ENCODE measurements at places on chromosomes 7 and 10.

GRCh38 chr10:91296471-91296870 is 76.0 kb downstream of the PCGF5 start:
- DNase-seq: no peak

DNA sequence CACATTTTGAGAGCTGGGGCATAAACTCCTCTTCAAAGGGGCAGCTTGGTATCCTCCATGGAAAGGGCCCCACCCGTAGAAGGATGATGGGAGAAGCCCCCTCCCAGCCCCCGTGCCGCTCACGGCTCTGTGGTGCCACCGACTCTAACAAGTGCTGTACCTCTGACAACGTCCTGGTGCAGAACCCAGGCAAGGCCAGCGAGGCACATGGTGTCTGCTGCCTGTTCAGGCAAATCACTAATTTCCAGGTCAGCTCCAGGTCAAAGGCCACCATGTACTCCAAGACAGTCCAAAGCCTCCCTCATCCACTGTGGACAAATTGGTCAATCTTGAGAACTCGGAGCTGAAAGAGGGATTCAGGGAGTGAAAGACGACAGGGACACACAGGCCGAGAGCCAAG is 11.4 kb upstream of the CNPY1 start:
- no peak for DNase-seq

DNA sequence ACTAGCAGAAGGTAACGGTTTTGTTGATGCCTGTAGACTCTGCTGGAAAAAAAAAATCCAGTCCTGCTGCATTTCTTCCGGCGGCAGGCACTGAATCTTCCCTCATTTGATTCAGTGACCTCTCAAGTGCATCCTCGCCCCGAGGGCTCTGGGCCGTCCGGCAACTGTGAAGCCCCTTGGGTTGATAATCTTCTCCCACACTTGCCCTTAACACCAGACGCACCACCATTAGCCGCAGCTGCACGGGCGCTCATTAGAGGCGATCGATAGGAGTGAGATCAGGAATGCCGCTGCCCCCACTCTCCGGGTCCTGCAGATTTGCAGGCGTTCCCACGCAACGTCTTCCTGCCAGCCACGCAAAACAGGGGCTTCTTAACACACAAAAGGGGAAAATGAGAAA is 200.0 kb upstream of the MKI67 start:
- DNase-seq: no peak

GRCh38 chr7:147412782-147413556 is 1177.6 kb upstream of the C7orf33 start:
- DNase-seq: no peak

GRCh38 chr10:42916974-42917373 is 134.4 kb downstream of the BMS1 start:
- DNase-seq: no peak

- DNase-seq: no peak
Measured at GRCh38 chr7:142024547-142024946, 28.9 kb downstream of the MGAM start.

- no peak for DNase-seq
Measured at GRCh38 chr10:128540128-128540762, 414.0 kb upstream of the MKI67 start.

GRCh38 chr7:93327006-93327633 is 95.0 kb downstream of the VPS50 start:
- DNase-seq: no peak

- DNase-seq: peak; percentile 79
Measured at GRCh38 chr7:85186521-85187241, at the start of gene SEMA3D. SEMA3D (minus strand) TSS chr7:85187056; CDS start chr7:85121891, 65,165 bp downstream.

- DNase-seq: peak; percentile 95
Measured at GRCh38 chr7:26201247-26202018, at the start of gene CBX3. CBX3 (plus strand) TSS chr7:26201745; CDS start chr7:26202999, 1,254 bp downstream.

GRCh38 chr10:71015674-71016073 is 127.3 kb upstream of the PCBD1 start:
- no peak for DNase-seq

DNA sequence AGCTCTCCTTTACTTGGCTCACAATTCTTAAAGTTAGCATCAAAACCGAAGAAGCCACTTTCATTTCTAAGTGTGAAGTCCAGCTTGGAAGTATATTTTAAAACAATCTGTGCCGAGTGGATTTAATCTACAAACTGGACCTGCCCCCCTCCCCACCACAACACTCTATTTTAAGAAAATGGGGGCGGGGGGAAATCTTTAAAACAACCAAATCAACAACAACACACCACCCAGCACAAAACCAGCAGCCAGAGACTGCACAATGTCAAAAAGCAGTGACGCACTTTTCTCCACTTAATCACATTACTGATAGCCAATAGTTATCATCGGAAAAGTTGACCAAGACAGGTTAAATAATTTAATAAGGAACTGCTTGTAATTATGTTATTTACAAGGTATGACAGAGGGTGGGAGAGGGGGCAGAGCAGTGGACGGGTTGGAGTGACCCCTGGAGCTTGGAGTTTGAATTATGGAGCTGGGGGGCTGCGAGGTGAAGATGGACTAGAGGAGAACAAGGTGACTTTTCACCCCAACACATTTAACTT is 2.8 kb downstream of the EBF3 start:
- DNase-seq: no peak

- no peak for DNase-seq
Measured at GRCh38 chr10:126133906-126134656, 237.7 kb downstream of the FANK1 start.
